Muscle of leg (tissue), 16 donors: ENCODE measurements at places on chromosomes 4 and X. TPM values are rescaled to one million over a fixed set of nuclear protein-coding genes. Genes with fewer than 3 reads are reported as not detected.

GRCh38 chr4:159941076-159941475 lies 838.2 kb downstream of the RAPGEF2 start:
- DNase-seq = no peak

DNA sequence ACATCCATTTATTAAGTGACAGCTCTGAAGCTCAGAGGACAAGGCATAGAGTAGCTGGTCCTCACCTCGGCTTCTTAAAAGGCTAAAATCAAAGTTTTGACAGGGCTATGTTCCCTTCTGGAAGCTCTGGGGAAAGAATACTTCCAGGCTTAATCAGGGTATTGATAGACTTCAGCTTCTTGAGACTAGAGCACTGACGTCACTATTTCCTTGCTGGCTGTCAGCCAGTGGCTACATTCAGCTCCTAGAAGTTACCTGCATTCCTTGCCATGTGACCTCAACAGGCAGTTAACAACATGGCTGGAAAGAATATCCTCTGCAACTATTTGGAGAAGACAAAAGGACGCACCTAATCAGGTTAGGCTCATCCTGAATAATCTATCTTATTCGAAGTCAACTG lies 1144.8 kb downstream of the ADGRL3 start:
- DNase-seq = no peak

DNA sequence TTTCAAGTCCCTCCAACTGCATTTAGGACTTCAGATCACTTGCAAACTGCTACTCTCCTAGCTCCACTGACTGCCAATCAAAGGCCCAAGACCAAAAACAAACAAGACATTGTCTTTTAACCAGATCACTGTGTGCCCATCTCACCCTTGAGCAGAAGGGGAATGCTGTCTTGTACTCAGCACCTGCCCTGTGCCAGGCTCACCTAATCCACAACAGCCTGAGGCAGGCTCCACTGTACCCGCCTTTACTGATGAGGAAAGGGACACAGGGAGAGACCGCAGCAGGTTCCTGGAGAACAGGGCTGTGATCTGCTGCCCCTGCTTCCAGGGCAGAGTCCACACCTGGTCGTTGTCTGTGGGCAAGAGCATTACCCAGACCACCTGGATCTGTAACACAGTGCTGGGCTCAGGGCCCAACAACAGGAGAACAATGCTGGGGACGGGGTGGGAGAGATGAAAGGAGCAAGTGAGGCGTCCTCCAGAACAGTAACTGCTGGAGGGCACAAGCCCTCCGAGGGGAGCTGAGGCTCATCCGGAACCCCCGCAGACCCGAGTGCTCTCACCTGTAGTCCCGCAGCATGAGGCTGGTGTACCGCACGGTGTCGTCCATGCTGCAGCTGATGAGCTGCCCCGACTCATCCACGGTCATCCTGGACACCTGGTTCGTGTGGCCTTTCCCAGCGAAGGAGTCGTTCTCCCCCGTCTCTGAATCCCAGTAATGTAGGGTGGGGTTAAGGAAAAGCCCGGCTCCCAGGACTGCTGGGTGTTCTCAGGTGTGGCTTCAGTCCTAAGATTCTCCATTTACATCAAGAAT lies 33.9 kb downstream of the WDR1 start:
- DNase-seq = no peak

DNA sequence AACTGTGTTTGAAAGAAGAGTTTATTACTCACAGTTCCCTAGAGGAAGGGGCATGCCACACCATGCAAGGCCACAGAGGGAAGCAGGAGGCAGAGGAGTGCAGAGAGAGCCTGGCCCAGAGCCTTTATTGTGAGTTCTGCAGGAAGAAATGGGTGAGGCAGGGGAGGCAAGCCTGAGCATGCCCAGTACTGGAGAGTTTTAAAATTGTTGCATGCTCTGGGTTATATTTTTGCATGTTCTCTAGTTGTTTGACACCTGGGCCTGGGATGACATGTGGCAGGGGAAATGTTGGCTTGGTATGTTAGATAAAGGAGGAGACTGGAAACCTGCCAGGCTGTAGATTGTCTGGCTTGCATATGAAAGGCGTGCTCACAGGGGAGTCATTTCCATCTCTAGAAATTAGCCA lies 19.7 kb upstream of the CRMP1 start:
- no peak for DNase-seq

- no peak for DNase-seq
Measured at GRCh38 chrX:55127692-55128091, 38.9 kb downstream of the PAGE2 start.

DNA sequence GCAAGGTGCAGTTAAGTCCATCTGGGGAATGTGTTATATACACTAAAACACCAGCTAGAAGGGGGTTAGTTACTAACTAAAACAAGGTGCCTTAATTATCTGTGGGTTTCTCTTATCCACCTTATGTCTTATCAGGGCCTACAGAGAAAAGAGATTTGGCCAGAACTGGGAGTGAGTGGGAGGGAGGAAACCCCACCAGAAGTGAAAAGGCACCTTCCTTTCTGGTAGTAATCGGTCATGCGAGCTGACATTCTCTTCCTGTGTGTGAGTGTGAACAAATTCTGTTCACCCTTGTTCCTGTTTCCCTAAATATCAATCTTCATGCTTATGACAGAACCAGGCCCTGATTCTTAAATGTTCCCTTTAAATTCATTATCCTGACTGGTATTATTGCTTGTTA lies 43.5 kb downstream of the SRPX2 start:
- DNase-seq = no peak

- peak; percentile 67 for DNase-seq
Measured at GRCh38 chr4:16045687-16046086, 38.1 kb downstream of the PROM1 start.

The SLC6A8 gene
- 14.6 TPM for total RNA-seq

The ADAM29 gene
- not detected for total RNA-seq

The XAGE1A gene
- total RNA-seq = not detected

The SSX2 gene
- total RNA-seq = not detected

The FOXR2 gene
- total RNA-seq = not detected

The RAB9B gene
- total RNA-seq = 20.0 TPM
